NCI-H510A (cell line): ENCODE measurements at places on chromosomes 2 and 18.

DNA sequence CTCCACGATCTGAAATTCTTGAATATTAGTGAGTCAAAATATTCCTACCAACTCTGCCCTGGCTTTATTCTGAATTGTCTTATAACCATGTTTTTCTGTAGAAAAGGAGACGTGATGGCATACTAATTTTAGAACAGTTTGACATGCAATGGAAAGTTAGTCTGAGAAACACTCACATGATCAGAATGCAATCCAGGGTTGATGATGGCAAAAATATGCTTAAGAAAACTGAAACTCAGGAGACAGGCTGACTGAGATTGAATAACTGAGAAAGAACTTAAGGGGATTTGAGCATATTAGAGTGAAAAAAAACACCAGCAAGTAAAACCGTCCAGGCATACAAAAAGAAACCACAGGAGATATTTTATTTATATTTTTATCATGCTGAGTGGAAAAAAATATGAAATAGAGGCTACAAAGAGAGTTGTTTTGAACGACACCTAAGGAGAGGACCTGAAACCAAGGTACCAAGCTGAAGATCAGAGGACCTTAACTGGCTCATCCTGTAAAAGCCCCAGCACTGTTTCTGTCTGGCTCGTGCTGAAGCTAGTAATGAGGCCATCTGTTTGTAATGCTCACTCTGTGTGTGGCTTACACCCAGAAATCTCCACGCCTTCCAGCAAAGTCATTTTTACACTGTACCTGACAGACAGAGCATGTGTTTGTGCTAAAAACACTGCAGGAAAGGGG lies 437.2 kb upstream of the PKDCC start:
- DNase-seq: no peak

DNA sequence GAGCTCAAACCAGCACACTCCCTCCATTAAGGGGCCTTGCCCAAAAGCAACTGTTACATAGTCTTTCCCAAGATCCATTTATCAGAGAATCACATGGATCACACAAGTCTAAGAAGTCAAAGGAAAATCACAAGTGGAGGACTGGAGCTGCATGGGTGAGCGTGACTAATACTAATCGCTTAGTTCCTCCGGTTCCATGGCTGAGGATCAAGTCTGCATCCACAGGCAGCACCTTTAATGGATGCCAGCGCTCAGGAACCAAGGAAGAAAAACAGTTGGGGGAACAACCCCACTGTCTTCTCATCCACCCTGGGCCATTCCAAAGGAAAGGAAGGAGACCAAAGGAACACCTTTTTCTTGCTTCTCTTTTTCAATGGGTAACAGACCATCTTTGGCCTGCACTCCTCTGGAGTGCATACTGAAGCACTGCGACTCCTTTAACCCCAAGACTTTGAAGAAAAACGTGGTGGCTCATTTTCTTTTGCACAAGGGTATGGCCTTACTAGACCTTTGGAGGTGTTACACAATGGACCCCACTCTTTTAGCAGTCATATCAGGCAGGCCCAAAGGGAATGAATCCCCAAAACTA lies 9.2 kb upstream of the WDR33 start:
- DNase-seq: no peak

GRCh38 chr2:149191915-149192314 lies 138.5 kb upstream of the LYPD6 start:
- no peak for DNase-seq

DNA sequence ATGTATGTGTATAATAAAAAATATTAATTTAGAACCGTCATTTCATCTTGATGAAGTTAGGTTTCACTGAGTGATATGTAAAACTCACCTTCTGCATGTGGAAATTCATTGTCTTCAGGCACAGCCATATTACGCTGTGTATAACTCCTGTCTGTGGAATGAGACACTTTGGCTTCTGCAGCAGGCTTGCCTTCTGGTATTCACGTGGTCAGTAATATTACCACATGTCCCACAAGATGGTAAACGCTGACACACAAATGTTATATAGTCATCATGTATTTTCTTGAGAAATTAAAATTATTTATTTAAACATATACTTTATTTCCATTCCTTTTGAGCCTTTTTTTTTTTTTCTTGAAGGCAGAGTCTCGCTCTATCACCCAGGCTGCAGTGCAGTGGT lies 25.1 kb upstream of the AAK1 start:
- no peak for DNase-seq

GRCh38 chr18:60024857-60025256 lies 125.1 kb downstream of the PMAIP1 start:
- DNase-seq: no peak
